ENCODE measurements at places on chromosomes 16 and 17.

GRCh38 chr17:5571281-5571680 lies 13.0 kb downstream of the NLRP1 start:
- DNase-seq: no peak

GRCh38 chr16:19708296-19709205 lies 9.5 kb downstream of the KNOP1 start:
- DNase-seq: no peak

GRCh38 chr16:25689137-25689836 lies 2.5 kb upstream of the HS3ST4 start:
- no peak for DNase-seq

GRCh38 chr16:85663891-85664321 lies 24.8 kb downstream of the GINS2 start:
- no peak for DNase-seq

DNA sequence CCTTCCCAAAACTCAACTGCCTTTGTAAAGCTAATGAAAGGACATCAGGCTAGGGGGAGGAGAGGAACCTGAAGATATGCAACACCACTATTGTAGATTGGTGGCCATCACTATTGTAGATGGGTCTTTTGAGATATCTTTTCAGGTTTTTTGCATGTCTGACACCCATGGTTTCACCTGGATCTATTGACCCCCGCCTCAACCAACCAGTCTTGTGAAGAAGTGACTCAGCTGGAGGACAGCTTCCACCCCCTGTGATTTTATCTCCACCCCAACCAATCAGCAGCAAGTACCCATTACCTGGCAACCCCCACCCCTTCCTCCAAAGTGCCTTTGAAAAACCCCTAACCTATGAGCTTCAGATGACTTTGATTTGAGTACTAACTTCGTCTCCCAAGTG lies 382.6 kb upstream of the GOT2 start:
- no peak for DNase-seq

DNA sequence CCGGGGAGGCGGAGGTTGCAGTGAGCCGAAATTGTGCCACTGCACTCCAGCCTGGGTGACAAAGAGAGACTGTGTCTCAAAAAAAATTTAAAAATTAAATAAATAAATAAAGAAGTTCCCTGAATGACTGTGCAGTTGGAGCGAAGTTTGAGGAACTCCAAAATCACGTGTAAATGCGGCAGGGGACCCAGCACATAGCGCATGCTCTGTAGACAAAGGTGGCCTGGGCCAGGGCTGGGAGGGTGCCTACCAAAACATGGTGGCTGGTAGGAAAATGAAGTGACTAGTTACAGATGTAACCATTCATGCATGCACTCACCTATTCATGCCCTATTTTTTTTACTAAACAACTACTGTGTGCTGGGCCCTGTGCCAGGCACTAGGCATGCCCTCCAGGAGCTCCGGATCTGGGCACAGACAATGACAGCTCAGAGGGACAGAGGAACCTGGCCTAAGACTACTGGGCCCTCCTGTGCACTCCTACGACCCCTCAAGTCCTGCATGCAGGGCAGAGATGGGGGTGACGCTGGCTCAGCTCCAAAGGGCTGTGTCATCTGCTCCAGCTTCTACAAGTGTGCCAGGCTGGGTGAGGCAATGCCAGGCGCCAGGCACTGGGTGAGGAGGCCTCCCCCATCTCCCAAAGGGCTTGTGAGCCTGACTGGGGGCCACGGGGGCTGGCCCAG lies 65.3 kb downstream of the RMI2 start:
- no peak for DNase-seq

DNA sequence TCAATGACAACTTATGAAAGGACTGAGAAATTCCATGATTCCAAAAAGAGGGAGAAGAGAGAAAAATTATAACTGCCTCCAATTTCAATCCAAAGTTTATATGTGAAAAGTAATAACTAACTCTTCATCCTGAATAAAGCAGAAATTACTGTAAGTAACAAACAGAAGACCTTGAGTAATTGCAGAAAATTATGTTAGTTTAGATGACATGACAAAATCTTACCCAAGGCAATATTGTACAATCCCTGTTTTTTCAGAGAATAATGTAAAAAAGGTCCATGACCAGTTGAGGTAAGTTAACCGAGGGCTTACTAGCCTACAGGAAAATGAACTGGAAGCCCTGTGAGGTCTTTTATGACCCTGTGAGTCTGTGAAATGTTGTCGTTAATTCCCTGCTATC lies 949.5 kb upstream of the SOX9 start:
- DNase-seq: no peak

GRCh38 chr17:19677736-19678379 lies 29.3 kb downstream of the ALDH3A2 start:
- no peak for DNase-seq

GRCh38 chr17:22703204-22703603 lies 1010.9 kb downstream of the KCNJ18 start:
- no peak for DNase-seq

DNA sequence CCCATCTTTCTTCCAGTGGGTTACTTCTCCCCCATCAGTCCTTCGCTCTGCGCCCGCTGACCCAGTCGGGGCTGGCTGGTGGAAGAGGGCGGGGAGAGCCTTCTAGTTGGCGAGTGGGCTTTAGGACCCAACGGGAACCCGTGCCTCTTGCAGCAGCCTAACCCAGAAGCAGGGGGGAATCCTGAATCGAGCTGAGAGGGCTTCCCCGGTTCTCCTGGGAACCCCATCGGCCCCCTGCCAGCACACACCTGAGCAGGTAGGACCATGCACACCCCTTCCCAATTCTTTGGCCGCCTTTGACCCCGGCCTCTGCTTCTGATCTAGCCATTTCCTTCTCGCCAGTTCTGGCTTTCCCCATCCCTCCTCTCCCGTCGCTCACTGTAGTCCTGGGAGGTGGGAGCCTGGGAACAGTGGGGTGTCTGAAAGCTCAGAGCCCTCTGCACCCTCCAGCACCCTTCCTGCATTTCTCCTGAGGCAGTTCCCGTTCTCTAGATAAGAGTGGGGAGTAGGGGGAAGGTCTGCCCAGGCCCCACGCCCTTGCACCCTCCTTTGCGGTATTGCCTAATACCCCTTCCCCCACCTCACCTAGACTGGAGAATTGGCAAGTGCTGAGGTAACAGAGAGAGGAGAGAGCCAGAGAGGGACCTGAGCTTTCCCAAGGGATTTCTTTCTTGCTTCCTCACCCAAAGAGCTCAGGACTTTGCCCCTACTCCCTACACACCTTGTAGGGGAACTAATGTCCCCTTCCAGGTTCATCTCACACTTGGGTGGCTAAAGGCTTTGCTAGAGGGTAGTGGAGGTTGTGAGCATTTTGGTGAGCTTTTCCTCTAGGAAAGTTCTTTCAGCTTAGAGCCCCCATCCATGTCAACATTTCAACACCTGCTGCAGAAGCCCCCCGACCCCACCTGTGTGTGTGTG lies at the start of gene RARA:
Gene RARA, plus strand, starts transcription at position 150 of the 918 bp plus-strand sequence. CDS start 22,039 bp downstream, outside the sequence.
- no peak for DNase-seq

- no peak for DNase-seq
Measured at GRCh38 chr16:8026450-8026849, 563.9 kb downstream of the TMEM114 start.

DNA sequence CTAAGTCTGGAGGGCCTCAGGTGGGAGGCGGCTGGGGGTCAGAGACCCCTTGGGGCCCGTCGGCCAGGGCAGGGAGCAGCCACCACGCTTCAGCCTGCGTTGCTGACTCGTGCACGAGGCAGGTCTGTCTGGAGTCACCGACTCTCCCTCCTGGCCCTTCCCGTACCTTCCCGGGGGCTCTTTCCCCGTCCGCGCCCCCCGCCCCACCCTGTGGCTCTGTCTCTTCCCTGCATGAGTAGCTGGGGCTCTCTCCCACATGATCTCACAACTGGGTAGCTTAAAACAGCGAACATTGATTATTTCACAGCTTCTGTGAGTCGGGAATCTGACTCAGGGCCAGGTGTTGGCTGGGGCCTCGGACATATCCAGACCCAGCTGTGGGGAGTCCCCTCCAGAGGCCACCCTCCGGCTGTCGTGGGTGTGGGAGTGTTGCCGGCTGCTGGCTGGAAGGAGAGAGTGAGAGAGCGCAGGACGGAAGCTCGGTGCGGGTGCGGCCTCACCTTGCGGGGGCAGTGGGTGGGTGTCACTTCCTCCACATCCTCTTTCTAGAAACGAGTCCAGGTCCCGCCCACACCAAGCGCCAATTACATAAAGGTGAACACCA lies 17.3 kb downstream of the BAHCC1 start:
- peak; percentile 51 for DNase-seq

DNA sequence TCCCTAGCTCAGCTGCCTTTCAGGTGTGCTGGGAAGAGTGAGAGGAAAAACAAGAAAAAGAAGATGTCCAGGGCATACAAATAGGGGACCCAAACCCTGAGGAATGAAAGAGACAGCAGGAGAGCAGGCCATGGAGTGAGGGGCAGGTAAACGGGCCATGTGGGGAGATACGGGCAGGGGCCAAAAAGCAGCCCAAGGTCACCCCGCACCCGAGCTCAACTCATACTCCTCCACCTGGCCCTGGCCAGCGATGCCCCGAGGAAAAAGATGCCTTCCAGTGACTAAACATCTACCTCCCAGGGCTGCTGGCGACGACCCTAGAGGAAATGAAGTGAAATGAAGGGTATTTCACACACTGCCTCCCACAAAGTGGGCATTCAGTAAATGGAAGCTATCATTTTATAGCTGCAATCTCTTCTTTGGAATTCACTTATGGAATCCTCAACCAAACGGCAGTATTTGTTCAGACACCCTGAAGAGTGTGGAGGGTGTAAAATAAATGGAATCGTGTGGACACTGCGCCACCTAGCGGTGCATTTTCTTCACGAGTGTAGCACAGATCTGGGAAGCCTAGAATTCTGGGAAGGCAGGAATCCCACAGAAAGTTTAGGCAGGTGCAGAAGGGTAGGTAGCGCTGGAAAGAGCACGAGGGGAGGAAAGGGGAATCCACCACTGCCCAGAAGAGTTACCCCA lies 14.9 kb downstream of the ELAC2 start:
- DNase-seq: no peak

DNA sequence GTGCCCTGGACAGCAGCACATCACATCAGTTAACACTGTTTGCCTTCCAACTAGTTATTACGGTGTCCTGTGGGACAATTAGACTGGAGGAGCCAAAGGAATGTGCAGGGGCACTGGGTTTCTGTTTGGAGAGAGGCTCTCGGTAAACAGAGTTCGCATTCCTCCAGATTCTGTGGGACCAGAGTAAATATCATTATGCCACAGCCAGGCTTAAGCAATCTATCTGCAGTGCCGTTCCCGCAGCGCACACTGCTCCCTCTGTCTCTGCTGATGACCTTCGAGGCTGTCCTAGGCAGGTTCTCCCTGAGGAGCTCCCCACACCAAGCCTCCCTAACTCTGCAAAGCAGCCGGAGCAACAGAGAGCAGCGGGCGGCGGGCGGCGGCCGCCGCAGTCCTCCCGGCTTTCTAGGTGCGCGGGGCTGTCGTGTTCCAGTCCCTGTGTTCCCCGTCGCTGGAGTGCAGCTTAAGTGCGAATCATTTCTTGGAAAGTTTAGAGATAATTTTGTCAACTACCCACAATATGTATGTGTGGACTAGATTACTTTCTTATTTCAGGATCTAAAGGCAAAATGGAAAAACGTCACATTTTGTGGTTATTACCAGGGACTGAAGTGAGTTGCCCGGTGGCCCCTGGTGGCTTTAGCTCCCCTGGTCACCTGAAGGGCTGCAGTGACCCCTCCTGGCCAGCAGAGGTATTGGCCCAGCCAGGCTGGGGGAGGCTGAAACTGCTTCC lies 43.3 kb downstream of the PGS1 start:
- peak; percentile 67 for DNase-seq

- no peak for DNase-seq
Measured at GRCh38 chr17:45369421-45369820, 52.6 kb upstream of the MAP3K14 start.

GRCh38 chr16:87210894-87211293 lies 106.3 kb downstream of the C16orf95 start:
- no peak for DNase-seq

GRCh38 chr17:45768000-45768399 lies 16.1 kb upstream of the CRHR1 start:
- DNase-seq: no peak

- no peak for DNase-seq
Measured at GRCh38 chr17:10117581-10118001, 80.8 kb downstream of the GAS7 start.

DNA sequence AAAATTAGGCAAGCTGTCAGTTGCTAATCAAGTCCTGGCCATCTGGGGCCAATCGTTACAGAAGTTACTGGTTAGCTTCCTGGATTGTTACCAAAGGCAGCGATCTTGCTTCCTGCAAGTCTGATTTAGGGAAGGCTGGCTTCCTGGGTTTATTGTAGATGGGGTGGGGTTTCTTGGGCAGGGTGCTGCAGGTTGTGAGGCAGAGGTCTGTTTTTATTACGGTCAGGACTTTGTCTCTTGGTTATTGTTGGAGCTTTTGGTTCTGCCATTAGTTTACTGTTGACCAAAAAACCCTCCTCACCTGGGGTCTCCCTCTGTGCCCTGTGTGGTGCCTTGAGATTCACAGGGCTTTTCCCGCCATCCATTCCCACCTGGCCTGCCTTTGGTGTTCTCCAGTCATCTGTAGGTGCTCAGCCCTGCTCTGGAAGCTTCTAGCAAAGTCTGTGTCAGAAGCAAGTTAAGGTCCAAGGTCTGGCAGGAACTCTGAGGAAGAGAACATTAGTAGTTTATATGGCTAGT lies 36.9 kb downstream of the SLC47A1 start:
- DNase-seq: no peak

DNA sequence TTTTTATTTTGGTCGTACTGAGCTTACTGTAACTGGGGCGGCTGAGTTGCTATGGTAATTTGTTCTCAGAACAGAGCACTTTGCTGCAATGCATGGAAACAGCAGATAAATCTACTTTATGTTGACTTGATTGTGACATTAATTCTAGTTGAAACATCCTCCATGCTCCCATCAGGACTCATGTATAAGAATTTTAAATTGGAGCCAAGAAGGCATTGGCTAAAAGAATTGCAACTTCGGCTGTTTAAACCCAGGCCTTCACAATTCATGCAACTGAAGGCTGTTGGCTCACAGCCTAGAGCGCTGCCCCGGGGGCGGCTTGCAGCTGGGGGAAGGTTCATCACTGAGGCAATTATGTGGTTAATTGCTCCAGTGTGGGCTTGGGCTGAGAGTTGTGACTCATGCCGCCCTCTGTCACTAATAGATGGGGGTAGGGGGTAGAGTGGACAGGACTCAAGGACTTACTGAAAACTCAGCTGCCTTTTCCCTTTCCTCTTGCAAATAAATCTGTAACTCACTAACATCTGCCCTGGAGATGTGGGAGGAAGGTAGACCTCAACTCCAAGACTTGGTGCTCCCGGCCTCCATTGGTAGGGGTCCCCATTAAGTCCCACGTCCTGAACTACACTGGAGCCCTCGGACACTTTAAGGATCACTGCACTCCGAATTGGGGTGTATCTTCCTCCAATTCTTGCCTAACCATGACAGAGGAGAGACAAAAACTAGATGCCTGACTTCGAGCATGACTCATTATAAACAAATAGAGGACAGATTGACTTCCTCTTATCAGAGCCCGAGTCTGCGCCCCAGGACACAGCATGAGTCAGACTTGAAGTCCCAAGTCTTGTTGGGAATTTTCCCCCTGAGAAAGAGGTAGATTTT lies 37.5 kb downstream of the ERCC4 start:
- DNase-seq: peak; percentile 8

Data from stimulated activated CD4-positive, alpha-beta T cell treated with anti-CD3 and anti-CD28 coated beads, Interleukin-4, amount 100 ng/mL, for 4 hours (primary cell).